Endothelial cell of umbilical vein (primary cell): ENCODE measurements at places on chromosomes 5 and 9. TPM values are rescaled to one million over a fixed set of nuclear protein-coding genes. Genes with fewer than 3 reads are reported as not detected.

The LECT2 gene
- not detected in 2 replicates for total RNA-seq

The FCN1 gene
- not detected in 2 replicates for total RNA-seq

The DBH gene
- not detected in 2 replicates for total RNA-seq

The PTRH1 gene
- total RNA-seq = 19.6 and 25.1 TPM in 2 replicates

The OXCT1 gene
- 33.7 and 37.4 TPM in 2 replicates for total RNA-seq

The FBXL7 gene
- total RNA-seq = 28.6 and 32.2 TPM in 2 replicates

The PDE8B gene
- total RNA-seq = not detected in 2 replicates

The GPR150 gene
- 0.31 and 0.35 TPM in 2 replicates for total RNA-seq

The PCDHB14 gene
- total RNA-seq = 0.55 and 1.0 TPM in 2 replicates

- peak; percentile 28 for DNase-seq
Observed at GRCh38 chr9:26054600-26055520, 376.6 kb upstream of the TUSC1 start.

DNA sequence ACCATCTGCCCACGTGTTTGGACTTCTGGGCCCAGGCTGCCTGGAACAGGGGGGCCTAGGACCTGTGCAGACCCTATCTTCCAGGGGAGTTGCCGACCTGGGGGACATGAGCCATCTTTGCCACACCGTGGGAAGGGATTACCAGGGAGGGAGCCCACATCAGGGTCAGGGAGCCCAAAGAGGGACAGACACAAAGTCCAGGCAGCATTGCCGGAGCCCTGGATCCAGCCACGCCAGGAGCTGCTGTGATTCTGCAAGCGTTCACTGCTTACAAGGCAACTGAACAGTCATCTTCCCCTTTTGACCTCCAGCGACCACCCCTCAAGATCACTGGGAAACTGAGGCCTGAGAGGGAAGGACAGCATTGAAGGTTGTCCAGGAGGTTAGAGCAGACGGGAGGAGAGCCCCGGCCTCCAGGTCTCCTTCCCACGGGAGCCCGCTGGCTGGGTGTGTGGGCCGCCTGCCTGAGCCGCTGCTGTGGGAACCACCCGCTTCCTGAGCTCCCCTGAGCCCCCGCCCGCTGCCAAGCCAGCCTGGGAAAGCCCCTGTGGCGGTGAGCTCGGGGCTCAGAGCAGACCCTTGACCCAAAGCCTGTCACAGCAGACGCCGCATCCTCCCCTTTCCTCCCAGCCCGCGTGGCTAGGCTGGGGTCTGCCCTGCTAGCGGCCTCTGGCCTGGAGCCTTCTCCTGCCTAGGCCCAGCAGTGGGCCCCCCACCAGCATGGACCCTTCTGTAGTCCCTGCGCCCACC lies 17.1 kb upstream of the NOTCH1 start:
- peak; percentile 39 for DNase-seq

DNA sequence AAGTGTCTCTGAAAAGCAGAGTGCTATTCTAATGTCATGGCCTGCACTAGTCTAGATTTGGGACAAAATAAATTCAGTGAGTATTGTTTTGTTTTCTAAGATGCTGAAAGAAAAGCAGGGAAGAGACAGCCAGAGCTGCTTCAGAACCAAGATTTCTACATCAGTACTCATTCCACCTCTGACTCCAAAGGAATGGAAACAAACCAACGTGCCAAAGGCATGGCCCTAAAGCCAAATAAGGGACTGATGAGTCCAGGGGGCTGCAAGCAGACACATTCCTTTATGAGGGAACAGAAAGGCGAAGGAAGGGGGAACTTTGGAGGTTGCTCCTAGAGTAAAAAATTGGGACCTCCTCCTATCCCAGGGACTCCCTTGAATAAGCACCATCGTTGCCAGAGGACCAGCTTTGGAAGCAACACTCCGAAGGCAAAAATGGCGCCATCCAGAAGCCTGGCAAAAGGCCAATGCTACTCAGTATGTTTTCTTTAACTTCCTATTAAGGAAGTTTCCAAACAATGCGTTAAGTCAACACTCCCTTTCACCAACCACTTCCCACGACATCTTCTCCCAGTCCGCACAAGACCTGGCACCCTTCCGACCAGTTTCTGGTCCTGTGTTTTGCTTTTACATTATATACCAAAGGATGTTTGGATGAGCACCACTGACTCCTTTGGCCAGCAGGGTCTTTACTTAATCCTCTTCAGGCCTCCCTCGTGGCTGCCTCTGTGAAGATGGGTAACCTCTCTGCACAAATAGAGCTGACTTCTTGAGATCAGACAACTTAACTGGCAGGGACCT lies 31.6 kb downstream of the ADAM19 start:
- peak; percentile 65 for DNase-seq

- DNase-seq = no peak
Observed at GRCh38 chr5:149177911-149178565, 36.7 kb downstream of the ABLIM3 start.

- DNase-seq = peak; percentile 18
Observed at GRCh38 chr5:136420168-136420898, 55.0 kb upstream of the TRPC7 start.

GRCh38 chr5:65721050-65721719 lies 724 bp downstream of the SGTB start:
- DNase-seq = peak; percentile 74

DNA sequence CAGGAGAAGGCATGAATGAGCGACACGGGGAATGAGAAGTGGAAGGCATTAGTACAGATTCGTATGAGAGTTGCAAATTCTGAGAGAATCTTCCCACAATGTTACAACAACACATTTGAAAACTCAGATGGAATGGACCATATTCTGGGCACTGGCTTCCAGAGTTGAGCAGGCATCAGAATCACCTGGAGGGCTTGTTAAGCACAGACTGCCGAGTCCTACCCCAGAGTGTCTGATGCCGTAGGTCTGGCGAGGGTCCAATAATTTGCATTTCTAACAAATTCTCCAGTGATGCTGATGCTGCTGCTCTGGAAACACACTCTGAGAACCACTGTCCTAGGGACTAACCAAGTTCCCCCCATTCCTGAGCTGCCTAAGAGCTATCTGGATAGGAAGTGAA lies 2.9 kb upstream of the TLX3 start:
- DNase-seq = no peak

DNA sequence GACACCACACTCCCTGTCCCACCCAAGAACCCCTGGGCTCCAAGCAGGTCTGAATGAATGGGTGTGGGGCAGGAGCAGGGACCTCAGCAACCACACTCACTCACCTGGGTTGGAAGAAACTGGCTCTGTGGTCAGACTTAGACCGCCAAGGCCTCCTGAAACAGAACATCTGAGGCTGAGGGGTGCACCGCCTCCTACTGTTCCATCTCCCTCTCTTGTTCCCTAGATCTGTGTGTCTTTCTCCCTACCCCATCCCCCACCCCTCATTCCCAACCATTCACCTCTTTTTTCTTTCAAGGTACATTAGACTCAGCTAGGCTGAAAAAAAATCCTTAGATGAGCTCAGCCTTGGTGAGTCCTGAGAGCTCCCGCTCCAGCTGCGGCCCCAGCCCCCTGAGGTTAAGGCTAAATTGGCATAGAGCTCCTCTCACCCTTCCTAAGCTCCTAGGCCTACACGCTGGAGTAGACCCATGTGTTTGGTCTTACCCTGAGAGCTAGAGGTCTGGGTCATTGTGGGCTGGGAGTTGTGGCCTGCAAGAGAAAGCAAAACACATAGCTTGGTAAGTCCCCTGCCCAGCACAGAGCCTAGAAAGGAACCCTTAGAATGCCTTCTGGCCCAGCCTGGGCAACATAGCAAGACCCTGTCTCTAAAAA lies 4.8 kb downstream of the ECSCR start:
- DNase-seq = no peak

GRCh38 chr9:85108229-85108628 lies 438.7 kb downstream of the NTRK2 start:
- no peak for DNase-seq

DNA sequence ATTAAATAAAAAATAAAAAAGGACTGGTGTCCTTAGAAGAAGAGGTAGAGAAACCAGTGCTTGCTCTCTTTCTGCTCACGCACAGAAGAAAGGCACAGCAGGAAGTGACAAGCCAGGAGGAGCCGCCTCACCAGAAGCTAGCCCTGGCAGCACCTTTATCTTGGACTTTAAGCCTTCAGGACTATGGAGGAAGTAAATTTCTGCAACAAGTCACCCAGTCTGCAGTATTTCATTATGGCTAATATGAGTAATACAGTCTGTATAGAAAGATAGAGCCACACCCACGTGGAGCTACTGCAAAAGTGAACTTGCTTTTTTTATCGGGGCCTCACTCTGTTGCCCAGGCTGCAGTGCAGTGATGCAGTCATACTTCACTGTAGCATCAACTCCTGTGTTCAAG lies 68.4 kb downstream of the PDZD2 start:
- DNase-seq = no peak

DNA sequence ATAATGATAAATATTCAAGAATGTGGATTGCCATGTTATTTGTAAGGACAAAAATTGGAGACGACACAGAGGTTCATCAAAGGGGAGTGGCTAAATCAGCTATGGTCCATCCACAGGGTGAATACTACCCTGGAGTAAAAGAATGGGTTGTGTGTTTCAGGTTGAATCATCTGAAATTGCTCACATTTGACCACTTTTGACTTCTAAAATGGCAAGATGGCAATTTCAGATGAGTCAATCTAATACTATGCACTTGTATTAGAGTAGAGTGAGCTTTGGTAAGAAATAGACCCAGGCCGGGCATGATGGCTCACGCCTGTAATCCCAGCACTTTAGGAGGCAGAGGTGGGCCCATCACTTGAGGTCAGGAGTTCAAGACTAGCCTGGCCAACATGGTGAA lies 131.8 kb downstream of the GAPVD1 start:
- no peak for DNase-seq

- DNase-seq = no peak
Observed at GRCh38 chr5:73205305-73205704, 32.3 kb downstream of the TMEM174 start.

DNA sequence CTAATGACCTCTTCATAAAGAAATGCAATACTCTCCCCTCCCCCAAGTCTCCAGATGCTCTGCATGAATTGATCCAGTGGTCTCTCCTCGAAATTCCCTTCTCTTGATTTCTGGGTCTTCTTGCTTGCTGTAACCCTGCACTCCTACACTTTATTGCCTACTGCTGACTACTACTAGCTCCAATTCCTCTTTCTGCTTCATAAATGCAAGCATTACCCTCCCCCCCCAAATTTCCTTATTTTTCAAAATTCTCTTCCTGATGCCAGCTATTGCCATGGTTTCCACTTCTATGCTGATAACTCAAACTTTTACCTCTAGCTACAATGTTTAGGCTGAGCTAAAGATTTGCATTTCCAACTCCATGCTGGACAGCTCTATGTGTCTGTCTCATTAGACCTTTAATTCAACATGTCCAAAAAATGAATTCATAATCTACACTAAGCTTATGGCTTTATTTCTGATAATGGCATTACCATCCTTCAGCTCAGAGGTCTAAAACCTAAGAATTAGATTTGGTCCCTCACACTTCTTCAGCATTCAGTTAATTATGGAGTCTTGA lies 1.4 kb downstream of the ZBTB26 start:
- no peak for DNase-seq

GRCh38 chr5:139410993-139411828 lies 7.3 kb upstream of the SPATA24 start:
- DNase-seq = no peak

- DNase-seq = no peak
Observed at GRCh38 chr9:130336027-130336610, 70.6 kb downstream of the HMCN2 start.

DNA sequence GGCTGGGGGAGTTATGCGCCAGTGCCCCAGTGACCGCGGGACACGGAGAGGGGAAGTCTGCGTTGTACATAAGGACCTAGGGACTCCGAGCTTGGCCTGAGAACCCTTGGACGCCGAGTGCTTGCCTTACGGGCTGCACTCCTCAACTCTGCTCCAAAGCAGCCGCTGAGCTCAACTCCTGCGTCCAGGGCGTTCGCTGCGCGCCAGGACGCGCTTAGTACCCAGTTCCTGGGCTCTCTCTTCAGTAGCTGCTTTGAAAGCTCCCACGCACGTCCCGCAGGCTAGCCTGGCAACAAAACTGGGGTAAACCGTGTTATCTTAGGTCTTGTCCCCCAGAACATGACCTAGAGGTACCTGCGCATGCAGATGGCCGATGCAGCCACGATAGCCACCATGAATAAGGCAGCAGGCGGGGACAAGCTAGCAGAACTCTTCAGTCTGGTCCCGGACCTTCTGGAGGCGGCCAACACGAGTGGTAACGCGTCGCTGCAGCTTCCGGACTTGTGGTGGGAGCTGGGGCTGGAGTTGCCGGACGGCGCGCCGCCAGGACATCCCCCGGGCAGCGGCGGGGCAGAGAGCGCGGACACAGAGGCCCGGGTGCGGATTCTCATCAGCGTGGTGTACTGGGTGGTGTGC lies at the start of gene RXFP3:
RXFP3 (plus strand) TSS at position 6 of the 636 bp plus-strand sequence; CDS start at position 361, 355 bp downstream.
- DNase-seq = no peak

GRCh38 chr5:35239911-35240610 lies 9.8 kb upstream of the PRLR start:
- no peak for DNase-seq

DNA sequence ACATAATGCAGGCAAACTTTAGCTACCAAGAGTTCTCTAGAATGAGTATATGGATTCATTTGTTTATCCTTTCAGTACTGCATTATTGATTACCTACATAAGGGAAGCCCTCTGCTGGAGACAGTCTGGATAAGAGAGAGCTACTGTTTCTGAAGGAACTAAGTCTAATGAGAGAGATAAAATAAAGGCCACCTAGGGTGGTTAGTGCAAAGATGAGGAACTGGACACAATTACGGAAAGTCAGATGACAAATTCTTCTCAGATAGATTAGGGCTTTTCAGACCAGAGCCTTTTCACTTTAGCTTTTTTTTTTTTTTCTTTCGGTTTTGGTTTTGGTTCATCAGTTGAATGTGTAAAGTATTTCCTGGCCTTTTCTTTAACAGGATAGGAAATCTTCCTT lies 31.3 kb downstream of the ISOC1 start:
- DNase-seq = no peak

GRCh38 chr5:75031366-75031765 lies 21.0 kb downstream of the GCNT4 start:
- no peak for DNase-seq

- no peak for DNase-seq
Observed at GRCh38 chr5:1029282-1029944, 20.8 kb downstream of the NKD2 start.

DNA sequence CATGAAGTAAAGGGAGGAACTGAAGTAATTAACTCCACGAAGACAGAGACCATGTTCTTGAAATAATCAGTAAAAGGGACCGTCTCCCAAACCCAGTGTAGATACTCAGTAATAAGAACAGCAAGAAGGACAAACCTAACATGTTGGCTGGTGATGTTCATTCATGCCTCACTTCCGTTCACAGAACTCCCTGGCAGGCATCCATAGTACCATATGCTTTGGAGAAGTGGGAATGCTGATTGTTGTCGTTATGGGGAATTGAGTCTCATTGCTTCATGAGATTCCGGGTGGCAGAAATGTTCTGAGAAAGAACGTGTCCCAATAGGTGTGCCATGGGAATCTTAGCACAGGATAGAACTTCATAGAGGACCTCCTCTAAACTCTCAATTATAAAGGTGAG lies 452.3 kb downstream of the ZSWIM6 start:
- DNase-seq = no peak

DNA sequence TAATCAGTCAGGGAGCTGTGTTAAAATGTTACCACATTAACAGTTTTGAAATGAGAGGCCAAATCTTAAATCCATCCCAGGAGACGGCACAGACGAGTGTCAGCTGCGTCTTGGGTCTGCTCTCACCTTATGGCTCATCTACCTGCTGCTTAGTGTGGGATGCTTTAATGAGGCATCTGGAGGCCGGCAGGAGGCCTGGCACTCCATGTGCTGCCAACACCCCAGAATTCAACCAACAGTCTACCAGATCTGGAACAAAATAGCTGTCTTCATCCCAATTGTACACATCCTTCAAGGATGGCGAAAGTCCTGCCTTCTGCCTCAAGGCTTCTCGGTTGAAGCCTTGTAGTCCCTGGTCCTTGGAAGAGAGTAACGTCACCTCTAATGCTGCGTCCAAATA lies 12.0 kb downstream of the PRKACG start:
- no peak for DNase-seq

GRCh38 chr9:5957166-5957565 lies 58.3 kb downstream of the RANBP6 start:
- no peak for DNase-seq
